ENCODE measurements at places on chromosomes 2 and 18. TPM values are rescaled to one million over a fixed set of nuclear protein-coding genes. Genes with fewer than 3 reads are reported as not detected.

DNA sequence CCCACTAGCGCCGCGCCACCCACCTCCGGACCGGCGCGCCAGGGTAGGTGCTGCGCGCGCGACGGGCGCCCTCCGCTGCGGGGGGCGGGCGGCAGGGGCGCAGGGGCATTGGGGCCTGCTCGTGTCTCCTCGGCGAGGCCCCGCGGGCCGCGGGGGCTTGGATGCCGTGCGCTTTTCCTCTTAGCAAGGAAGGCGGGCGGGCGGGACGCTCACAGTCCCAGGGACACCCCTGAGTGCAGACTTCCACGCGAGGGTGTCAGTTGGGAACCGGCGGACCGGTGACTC lies 748 bp downstream of the TWIST2 start:
- peak overlapping the region; percentile 81 for H3K27ac ChIP-seq
- DNase-seq: no peak
- peaks cover 85% of the 10 kb centered on the region for H3K27me3 ChIP-seq
- H3K4me1 ChIP-seq: no peaks in the 10 kb centered on the region

DNA sequence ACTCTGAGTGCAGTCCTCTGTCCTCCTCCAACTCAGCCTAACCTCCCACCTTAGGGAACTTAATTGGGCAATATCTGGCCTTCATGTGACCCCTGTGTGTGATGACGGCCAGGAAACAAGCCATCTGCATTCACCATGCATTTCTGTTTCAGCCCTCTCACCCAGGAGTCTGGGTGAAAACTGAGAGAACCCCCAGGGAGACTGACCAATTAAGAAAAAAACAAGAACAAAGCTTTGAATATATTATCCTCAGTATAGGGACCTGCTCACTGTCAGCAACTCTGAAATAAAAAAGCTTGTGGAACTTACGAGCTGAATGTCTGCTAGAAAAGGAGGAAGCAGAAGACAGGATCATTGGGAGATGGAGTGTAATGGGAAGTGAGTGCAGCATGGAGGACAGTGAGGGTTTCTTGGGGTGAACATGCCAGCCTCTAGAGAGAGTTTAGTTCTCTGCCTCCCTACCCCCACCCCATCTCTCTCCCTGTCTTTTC lies 9.5 kb downstream of the MAPRE2 start:
- peak overlapping the region; percentile 42 for H3K27ac ChIP-seq
- H3K4me1 ChIP-seq: peaks cover 16% of the 10 kb centered on the region
- no peak for DNase-seq
- no peak overlapping the region for H3K4me3 ChIP-seq
- no peaks in the 10 kb centered on the region for H3K27me3 ChIP-seq
- no peaks in the 10 kb centered on the region for H3K36me3 ChIP-seq

GRCh38 chr2:133579274-133579673 lies 11.0 kb upstream of the NCKAP5 start:
- no peaks in the 10 kb centered on the region for H3K36me3 ChIP-seq
- no peaks in the 10 kb centered on the region for H3K27me3 ChIP-seq
- no peak overlapping the region for H3K27ac ChIP-seq
- H3K4me1 ChIP-seq: no peaks in the 10 kb centered on the region
- peak; percentile 29 for DNase-seq
- no peak overlapping the region for H3K4me3 ChIP-seq

DNA sequence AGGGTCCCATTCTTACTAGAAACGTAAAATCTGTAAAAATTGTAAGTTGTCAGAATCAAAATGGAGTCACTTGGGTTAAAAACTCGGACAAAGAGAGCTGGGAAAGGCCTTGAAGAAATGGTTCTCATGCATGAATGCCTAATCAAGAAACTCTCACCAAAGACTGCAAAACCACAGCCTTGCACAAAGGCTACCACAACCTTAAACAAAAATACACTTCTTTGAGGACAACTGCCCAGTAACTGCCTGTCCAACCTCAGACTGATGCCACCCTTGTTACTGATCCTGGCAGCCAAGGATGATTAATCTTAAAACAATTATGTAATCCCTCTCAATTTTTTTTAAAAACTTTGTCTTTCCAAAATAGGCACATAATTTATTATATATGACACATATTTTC lies 299.3 kb downstream of the CCDC85A start:
- H3K4me1 ChIP-seq: no peaks in the 10 kb centered on the region
- no peak overlapping the region for H3K27ac ChIP-seq
- H3K36me3 ChIP-seq: no peaks in the 10 kb centered on the region
- H3K4me3 ChIP-seq: no peak overlapping the region
- H3K27me3 ChIP-seq: no peaks in the 10 kb centered on the region

The SCN2A gene
- total RNA-seq: not detected

GRCh38 chr2:197930570-197931278 lies 126.3 kb downstream of the PLCL1 start:
- H3K36me3 ChIP-seq: no peaks in the 10 kb centered on the region
- DNase-seq: no peak
- H3K4me1 ChIP-seq: no peaks in the 10 kb centered on the region
- H3K27ac ChIP-seq: no peak overlapping the region
- no peak overlapping the region for H3K4me3 ChIP-seq
- peaks cover 7% of the 10 kb centered on the region for H3K27me3 ChIP-seq

All from transverse colon (tissue), 4 donors.